Esophagus squamous epithelium (tissue), 5 donors: ENCODE measurements at places on chromosomes 5 and 9.

GRCh38 chr5:155598552-155598951 lies 585.0 kb downstream of the KIF4B start:
- no peak for DNase-seq

GRCh38 chr9:130423272-130423671 lies 21.5 kb upstream of the ASS1 start:
- no peak for DNase-seq

GRCh38 chr5:126888175-126888574 lies 111.2 kb downstream of the LMNB1 start:
- no peak for DNase-seq

DNA sequence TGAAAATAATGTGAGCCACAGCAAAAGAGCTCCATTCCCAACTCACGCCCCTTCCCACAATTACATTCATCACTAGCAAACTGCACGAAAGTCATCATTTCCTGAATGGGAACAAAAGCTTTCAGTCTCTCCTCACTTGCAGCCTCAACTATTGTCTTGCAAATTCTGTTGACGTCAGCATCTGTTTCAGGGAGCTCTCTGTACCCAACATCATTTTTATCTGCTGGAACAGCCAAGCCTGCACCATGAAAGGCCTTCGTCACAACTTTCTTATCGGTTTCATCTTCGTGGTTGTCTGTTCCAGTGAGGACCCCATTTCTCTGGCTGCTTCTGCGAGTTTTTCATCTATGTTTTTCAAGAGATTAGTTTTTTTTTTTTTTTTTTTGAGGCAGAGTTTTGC lies 14.3 kb upstream of the RNF130 start:
- DNase-seq: no peak

DNA sequence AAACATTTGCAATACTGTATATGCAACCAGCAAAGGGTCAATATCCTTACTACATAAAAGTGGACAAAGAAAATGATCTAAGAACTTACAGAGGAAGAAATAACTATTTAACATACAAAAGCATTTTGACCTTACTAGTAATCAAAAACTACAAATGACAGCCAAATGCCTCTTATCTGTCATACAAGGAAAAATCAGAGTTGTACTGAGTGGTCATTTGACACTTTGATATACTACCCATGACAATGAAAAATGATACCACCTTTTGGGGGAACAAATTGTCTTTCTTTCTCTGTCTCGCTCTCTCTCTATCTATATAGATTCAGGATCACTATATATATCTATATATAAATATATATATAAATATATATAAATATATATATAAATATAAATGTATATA lies 50.4 kb upstream of the ZSWIM6 start:
- no peak for DNase-seq

DNA sequence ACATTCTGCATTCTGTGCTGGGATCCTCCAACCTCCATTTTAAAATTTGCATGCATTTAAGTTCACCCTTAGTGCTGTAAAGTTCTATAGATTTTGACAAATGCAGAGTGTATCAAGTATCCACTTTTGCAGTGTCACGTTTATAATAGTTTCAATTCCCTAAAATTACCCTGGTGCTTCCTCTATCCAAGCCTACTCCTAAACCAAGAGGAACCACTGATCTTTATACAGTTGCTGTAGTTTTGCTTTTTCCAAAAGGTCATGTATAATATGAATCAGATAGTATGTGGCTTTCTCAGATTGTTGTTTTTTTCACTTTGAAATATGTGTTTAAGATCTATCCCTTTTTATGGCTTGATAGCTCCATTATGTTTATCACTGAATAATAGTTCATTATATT lies 468.4 kb upstream of the CDH6 start:
- no peak for DNase-seq

DNA sequence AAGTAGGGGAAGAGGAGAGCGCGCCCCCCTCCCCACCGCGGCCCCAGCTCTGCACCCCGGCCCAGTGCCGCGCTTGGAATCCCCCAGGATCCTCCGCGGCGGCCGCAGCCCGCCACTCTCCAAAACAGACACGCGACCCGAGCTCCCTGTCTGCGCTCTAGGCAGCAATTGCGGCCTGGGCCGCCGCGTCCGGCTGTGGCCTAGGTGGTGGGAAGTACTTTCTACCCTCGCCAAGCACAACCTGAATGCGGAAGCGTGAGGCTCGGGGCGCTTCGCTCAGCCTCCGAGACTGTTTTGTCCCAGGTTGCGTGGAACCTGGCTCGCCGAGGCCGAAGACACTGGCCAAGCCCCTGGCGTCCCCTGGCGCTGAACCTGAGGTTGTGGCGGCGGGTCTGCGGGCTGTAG lies 3.3 kb upstream of the FOXB2 start:
- no peak for DNase-seq
